ENCODE measurements at places on chromosomes 7 and 10.
A peak's percentile ranks its signal among the peaks of the same experiment; 100 is the strongest.

DNA sequence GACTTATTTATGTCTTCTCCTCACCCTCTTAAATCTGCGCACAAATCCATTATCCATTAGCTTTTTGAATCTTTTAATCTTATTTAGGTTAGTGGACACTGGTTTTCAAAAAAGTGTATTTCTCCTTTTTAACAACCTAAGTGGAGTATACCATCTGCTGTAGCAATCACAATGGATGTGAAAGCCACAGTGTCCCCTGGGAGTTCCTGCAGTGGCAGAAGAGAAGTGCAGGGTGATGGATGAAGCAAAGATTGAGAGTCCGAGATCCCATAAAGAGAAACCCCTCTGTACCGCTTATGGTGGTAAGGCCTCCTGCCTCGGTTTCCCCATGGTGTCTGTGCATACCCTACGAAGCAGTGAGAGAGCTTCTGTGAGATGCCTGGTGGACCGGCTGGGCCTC, 236.4 kb downstream of the COBL start:
- H3K27ac ChIP-seq, result no peak overlapping the region
- H3K27me3 ChIP-seq, result peaks cover 9% of the 10 kb centered on the region
- DNase-seq, result no peak
- no peak overlapping the region for H3K4me3 ChIP-seq
- H3K36me3 ChIP-seq, result no peaks in the 10 kb centered on the region

GRCh38 chr7:46583656-46584055, 662.6 kb upstream of the IGFBP3 start:
- no peak overlapping the region for H3K27ac ChIP-seq
- H3K36me3 ChIP-seq, result no peaks in the 10 kb centered on the region
- peaks cover 11% of the 10 kb centered on the region for H3K27me3 ChIP-seq
- no peak overlapping the region for H3K4me3 ChIP-seq

DNA sequence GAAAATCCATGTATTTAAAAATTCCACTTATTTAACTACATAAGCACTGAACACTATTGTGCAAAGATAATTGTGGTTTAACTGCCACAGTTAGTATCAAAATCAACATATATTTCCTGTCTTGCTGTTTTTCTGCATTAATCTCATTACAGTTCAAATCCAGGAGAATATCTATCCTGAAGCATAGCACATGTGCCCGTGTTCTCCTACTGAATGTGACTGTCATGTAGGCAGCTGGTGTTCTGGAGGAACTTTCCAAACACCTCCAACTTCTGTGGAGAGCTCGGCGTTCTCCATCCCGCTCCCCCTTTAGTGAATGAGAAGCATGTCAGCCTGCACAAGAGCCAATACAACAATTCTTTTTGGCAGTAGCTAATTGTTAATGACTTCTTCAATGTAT, 76.4 kb upstream of the IKZF1 start:
- H3K27me3 ChIP-seq, result no peaks in the 10 kb centered on the region
- H3K36me3 ChIP-seq, result no peaks in the 10 kb centered on the region
- no peaks in the 10 kb centered on the region for H3K4me1 ChIP-seq
- no peak overlapping the region for H3K27ac ChIP-seq
- H3K4me3 ChIP-seq, result no peak overlapping the region
- DNase-seq, result no peak

GRCh38 chr7:150756858-150757257, 19.6 kb downstream of the GIMAP5 start:
- H3K4me1 ChIP-seq, result no peaks in the 10 kb centered on the region
- H3K36me3 ChIP-seq, result no peaks in the 10 kb centered on the region
- peaks cover 6% of the 10 kb centered on the region for H3K27me3 ChIP-seq
- no peak for DNase-seq

- H3K4me3 ChIP-seq, result no peak overlapping the region
- no peak for DNase-seq
- no peaks in the 10 kb centered on the region for H3K27me3 ChIP-seq
- no peak overlapping the region for H3K27ac ChIP-seq
- no peaks in the 10 kb centered on the region for H3K36me3 ChIP-seq
These were observed 255.3 kb downstream of the FZD1 start for GRCh38 chr7:91519241-91520158.

- peaks cover 5% of the 10 kb centered on the region for H3K27me3 ChIP-seq
- H3K4me3 ChIP-seq, result no peak overlapping the region
- DNase-seq, result no peak
- peaks cover 37% of the 10 kb centered on the region for H3K4me1 ChIP-seq
- peak overlapping the region; percentile 59 for H3K27ac ChIP-seq
These were observed 23.2 kb downstream of the RAPGEF5 start for GRCh38 chr7:22333680-22334141.
